ENCODE measurements at places on chromosomes 1 and 21.

DNA sequence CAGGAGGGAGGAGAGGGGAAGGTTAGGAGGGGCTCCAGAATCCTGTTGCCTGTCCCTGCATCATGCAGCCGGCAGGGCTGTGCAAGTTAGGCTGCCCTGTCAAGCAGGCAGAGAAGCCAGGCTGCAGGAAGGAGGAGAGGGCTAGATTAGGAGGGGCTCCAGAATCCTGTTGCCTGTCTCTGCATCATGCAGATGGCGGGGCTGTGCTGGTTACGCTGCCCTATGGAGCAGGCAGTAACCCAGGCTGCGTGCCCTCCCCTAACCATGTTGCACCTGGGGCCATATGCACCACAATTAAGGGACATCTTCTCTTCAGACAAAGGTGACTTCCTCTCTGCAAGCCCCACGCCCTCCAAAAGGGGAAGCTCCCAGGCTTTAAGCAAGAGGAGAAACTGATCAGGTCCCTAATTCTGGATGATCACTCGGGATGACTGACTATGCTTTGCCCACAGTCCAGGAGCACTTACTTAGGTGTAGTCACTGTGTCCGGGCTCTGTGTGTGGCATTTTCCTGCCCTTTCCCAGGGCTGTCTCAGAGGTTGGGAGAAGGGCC is 457.4 kb downstream of the SETD4 start:
- no peak for DNase-seq

GRCh38 chr1:35924838-35925237 is 6.1 kb upstream of the AGO3 start:
- DNase-seq = no peak

DNA sequence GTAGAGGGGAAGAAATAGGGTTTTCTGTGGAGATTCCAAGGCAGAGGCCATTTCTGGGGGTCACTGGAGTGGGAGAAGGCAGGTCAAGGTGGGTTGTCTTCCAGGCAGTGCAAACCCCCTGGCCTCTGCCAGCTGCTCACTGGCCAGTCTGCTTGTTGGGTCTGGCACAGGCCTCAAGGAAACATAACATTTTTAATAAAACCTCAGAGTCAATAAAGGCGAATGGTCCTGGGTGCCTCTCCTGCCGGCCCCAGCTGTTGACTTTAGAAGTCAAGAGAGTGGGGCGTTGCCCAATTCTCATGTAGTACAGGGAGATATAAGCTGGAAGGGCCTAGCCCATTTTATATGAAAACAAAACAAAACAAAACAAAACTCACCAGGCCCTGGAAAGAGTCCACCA is 36.6 kb downstream of the RUNX3 start:
- no peak for DNase-seq

DNA sequence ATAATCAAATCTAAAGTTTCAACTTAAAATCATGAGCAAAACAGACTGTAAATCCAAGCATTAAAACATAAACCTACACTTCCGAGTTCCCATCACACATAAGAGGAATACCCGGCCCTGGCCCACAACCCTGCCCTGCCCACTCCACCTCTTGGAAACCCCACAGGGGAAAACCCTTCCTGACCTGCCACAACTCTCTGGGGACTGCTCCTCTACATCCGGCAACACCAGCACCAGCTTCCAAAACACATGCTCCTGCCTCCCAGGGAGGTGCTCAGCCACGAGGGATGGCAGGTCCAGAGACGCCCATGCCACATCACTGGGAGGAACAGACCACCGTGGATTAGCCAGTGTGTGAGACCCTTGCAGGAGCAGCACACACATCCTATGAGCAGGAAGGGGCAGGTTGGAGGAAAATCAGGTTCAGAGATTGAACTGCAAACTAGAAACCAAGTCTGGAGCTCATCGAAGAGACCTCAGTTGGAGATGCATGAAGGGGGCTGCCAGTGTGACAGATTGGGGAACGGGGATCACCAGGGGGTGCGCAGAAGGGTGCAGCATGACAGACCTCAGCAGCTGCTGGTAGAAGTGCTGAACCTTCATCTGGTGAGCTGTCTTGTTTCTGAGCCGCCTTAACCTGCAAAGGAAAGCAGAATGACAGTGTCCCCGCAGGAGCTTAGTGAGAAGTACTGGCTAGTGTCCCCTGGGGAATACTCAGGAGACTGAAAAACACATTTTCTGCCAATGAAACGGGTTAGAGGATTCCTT is 25.8 kb upstream of the LSS start:
- DNase-seq = no peak

- DNase-seq = no peak
Measured at GRCh38 chr21:43867948-43868347, 2.9 kb downstream of the AGPAT3 start.

DNA sequence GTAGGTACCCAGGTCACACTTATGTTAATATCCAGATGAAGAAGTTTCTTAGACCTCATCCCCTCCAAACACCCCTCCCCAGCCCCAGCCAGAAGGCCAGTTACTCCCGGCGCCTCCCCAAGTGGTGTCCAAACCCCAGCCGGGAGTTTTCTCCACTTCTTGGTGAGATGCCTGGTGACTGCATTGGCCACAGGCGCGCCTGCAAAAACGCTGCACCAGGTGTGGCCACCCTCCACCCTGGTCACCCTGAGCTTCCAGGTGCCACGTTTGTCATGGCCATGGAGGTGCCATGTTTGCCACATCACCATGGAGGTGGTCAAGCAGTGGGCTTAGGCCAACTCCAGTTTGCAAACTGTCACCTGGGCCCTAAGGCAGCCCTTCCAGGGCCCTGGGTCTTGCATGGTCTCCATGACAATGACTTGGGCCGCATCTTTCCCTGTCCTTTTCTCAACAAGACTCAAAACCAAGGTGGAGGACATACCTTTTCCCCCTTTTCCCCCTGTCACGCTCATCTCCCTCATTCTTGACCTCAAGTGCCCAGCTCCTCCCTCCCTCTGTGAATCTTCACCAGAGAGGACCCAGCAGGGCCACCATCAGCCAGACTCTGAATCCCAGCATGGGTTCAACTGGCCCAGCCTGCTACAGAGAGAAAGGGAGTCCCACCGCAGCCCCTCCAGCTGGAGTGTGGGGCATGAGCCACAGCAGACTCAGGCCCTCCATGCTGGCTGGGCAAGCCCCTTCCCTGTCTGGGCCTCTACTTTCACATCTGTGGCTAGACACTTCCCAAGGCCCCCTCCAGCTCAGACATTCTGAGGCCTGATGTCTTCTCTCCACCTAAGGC is 125.9 kb upstream of the ZBTB40 start:
- DNase-seq = no peak

GRCh38 chr21:29808153-29808552 is 131.6 kb downstream of the GRIK1 start:
- no peak for DNase-seq

- no peak for DNase-seq
Measured at GRCh38 chr1:192626366-192627179, 9.4 kb upstream of the RGS13 start.

DNA sequence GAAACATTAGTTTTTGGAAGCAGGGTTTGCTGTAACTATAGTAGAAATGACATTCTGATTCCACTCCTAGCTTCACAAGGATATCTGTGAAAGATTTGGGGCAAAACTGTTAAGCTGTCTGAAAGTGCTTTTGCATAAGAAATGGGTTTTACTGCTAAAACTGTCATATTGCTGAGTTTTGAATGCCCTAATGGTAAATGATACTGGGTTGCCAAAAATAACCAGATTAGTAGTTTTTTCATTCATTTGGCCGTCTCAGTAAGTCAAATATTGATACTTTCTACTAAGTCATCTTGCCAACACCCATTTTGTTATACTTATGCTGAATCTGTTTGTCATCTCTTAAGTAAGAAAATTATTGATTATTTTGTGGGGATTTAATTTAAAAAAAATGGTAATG is 399 bp upstream of the PTPRC start:
- no peak for DNase-seq

- DNase-seq = no peak
Measured at GRCh38 chr1:10759413-10760200, 36.8 kb downstream of the CASZ1 start.

DNA sequence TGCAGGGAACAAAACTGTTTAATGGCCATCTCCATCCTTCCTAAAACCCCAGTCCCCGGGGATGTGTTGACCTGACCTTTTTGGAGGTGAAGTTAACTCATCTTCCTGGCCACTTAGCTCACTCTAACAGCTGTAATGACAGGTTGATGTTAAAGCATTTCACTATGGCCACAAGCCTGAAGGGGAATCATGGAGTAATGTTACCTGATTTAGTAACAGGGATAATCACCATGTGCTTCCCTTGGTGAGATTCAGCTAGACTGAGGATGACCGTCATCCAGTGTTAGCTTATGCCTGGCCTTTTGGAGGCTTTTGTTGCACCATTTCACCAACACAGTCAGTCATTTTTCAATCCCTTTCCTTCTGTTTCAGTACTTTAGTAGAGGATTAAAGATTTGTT is 64.3 kb upstream of the RAVER2 start:
- no peak for DNase-seq

- DNase-seq = no peak
Measured at GRCh38 chr1:36706416-36706815, 223.7 kb upstream of the CSF3R start.

DNA sequence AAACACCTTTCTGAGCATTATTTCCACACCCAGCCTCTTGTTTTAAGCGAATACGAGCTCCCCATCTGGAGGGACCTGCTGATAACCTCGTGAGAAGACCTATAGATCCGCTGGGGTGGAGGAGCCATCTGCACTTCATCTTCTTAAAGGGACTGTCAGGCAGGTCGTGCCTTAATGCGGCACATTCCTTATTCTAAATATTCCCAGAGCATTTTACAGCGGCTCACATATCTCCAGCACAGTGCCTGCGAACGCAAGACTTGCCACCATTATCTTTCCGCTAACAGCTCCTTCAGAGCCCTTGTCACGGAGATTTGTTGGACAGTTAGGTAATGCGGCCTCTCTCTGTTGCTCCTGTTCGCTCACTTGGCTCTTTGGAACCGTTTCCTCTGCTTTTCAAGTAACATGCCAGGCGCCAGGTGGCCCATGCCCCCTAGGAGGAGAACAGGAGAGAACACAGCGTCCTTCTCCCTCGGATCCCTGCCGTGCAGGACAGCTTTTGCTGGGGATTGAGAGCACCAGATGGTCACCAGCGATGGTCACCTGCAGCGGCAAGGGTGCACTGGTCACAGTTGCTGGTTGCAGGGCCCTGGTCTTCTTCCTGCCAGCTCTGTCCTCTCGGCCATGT is 162.4 kb downstream of the PGBD5 start:
- DNase-seq = no peak

DNA sequence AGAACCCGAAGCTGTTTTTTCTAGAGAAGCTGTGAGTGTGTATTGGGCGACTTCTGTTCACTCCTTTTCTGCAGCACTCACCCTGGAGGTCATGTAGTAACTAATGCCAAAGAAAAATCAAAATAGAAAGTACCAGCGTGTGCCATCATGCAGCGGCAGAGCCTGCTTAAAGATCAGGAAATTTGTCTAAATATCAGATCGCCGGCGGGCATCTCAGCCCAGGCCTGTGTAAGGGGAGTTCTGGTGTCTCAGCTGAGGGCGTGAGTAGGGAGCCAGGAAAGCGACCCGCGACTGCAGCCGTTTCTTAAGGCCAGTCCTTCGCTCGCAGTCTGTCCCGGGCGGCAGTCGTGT is 768 bp downstream of the EDARADD start:
- peak; percentile 27 for DNase-seq

DNA sequence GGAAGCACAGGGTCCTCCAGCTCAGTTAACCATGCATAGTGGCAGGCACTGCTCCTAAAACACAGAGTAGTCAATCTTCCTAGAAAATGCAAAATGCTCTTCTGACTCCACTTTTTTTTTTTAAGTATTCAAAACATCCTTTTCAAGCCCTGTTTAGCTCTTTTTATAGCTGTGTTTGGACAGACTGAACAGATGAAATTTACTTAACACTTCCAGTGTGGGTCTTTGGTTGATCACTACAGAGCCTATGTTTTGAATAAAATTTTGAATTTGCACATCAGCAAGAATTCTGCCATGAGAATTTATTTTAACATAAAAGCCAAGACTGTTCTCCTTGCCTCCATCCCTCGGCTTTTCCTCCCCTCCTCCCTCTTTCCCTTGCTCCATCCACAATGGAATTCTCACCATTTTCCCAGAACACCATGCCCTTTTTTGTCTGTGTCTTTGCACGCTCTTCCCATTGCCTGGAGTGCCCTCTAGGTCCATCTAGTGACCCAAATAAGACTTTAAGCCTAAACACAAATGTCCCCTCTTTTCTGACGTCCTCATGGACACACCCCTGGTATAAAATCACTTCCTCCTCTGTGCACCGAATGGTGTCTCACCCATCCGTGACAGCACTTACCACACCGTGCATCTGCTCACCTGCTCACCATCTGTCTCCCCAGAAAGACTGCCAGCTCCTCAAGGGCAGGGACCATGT is 24.0 kb upstream of the CPT2 start:
- no peak for DNase-seq

DNA sequence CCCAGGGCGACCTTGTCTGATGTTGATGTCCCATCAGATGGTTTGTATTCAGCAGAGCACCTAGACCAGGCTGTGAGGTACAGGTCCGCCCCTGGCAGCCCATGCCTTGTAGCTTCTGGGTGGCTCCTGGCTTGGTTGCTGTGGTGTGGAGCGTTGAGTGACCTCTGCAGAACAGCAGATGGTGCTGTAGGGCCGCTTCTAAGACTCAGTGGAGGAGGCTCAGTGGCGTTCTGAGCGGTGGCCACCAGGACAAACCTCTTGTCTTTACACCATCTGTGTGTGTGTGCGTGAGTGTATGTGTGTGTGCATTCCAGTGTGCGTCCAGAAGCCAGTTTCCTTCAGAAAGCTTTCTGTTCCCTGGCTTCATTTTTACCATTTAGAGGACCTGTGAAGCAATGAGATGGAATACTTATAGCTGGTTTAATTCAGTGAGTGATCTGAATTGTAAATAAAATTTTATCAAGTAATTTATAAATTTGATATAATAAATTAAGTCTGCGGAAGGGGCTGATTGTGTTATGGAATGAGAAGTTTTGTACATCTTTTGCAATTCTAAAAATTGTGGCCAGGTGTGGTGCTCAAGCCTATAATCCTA is 66.1 kb downstream of the ADARB1 start:
- peak; percentile 69 for DNase-seq

DNA sequence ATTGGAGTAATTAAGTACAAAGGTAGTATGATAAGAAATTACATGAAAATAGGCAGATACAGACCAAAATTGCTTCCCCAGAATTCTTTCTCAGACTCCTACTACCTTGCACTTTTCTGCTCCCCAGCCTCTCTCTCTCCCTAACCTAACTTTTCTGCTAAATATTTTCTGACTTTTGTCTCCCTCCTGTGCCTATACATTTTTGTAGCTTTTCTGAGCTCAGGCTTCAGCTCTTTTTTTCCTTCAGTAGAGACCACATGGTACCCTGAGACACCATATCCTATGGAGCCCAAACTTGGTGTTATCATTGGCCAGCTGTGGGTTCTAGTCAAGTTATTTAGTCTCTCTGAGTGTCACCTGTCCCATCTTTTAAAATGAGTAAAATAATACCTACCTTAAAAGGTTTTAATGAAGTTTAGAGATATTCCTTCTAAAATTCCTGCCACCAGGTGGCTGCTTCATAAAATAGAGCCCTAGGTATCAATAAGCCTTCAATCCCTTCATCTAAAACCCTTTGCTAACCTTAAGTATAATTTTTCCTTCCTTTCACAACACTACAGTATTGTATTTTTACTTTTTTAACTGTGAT is 237.6 kb upstream of the DUSP10 start:
- DNase-seq = no peak

All from CD4-positive, alpha-beta T cell treated with Interleukin-4 for 4 hours (primary cell).